ENCODE measurements at places on chromosomes 5 and 9. TPM values are rescaled to one million over a fixed set of nuclear protein-coding genes. Genes with fewer than 3 reads are reported as not detected.

DNA sequence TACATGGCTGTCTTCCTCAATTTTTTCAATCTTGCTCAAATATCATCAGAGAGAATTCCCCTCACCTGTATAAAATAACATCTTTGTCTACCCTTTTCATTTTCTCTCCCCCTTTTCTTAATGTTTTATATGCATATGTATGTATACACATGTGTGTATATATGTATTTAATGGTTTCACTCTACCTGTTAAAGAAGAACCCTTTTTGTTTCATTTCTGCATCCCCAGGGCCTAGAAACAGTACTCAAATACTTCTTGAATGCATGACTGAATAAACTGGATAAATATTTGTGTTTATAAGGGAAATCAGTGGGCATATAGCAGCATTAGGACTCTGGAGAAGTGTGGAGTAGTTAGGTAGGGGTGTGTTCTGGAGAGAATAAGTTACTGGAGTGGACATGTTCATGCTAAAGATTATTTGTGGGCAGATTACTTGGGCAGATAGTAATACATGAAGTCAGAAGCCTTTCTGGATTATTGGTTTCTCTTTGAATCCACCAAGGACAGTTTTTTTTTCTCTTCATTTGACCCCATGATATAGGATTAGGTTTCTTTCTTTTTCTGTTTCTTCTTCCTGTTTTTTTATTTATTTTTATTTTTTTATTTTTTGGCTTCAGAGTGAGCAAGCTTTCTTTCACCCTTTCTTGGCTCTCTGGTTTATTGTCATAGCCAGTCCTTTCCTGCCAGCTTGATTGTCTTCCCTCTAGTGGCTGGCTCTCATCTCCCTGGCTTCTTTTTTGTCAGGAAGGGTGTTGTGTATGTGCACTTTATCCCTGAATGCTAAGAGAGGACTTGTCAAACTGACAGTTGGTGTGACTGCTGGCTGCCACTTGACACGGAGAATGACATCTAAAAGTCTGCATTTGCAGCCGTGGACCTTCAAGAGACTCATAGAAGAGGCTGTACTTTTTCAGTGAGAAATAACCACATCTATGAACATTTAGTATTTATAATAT, 89.3 kb downstream of the ZCCHC7 start:
- H3K27ac ChIP-seq = no peak overlapping the region
- no peaks in the 10 kb centered on the region for H3K4me1 ChIP-seq
- no peak for DNase-seq
- H3K4me3 ChIP-seq = no peak overlapping the region
- peaks cover 10% of the 10 kb centered on the region for H3K36me3 ChIP-seq

DNA sequence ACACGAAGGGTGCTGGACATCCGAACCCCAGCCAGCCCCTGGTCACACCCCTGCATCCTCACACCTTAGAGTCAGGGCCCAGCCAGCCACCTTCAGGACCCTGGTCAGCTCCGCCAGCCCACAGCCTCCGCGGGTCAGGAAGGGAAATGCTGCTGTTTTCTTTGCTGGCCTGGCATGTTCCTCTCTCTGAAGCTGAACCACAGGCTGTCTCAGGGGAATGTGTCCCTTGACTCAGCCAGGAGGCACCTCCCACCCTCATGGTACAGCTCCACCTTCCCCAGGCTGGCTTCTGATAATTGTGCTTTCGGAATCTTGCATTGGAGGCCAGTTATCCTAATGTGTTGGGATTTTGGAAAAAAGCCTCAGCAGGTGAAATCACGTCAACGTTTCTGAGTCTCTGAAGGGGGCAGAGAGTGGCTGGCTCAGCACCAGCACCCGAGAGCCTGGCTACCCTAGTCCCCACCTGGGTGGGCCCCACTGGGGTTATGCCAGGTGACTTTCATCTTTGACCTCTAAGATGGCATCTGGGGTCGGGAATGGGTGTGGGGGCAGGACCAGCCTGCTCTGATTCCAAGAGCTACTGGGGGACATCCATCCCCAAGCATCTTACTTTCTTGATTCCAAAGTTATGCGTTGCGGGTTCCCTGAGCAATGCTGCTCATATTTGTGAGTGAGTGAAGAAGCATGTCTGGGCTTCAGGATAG, 9.8 kb upstream of the OLFM1 start:
- no peak overlapping the region for H3K27ac ChIP-seq
- H3K36me3 ChIP-seq = no peaks in the 10 kb centered on the region
- DNase-seq = no peak
- no peaks in the 10 kb centered on the region for H3K27me3 ChIP-seq

GRCh38 chr9:104984121-104984520, 56.2 kb upstream of the ABCA1 start:
- no peak for DNase-seq
- H3K27me3 ChIP-seq = peaks cover 13% of the 10 kb centered on the region
- H3K27ac ChIP-seq = no peak overlapping the region

- H3K4me3 ChIP-seq = peak overlapping the region; percentile 89
- no peaks in the 10 kb centered on the region for H3K27me3 ChIP-seq
- H3K27ac ChIP-seq = peak overlapping the region; percentile 95
- H3K36me3 ChIP-seq = peaks cover 6% of the 10 kb centered on the region
- no peak for DNase-seq
These were observed 27.1 kb upstream of the MGAT1 start for GRCh38 chr5:180829726-180830125.

GRCh38 chr5:181053488-181054121, 13.5 kb downstream of the BTNL9 start:
- no peaks in the 10 kb centered on the region for H3K36me3 ChIP-seq
- H3K27ac ChIP-seq = no peak overlapping the region
- H3K27me3 ChIP-seq = peaks cover 62% of the 10 kb centered on the region

GRCh38 chr5:75668445-75668844, 48.8 kb downstream of the POC5 start:
- H3K36me3 ChIP-seq = peaks cover 4% of the 10 kb centered on the region
- no peaks in the 10 kb centered on the region for H3K27me3 ChIP-seq
- DNase-seq = no peak
- H3K27ac ChIP-seq = no peak overlapping the region
- H3K4me1 ChIP-seq = peaks cover 16% of the 10 kb centered on the region

DNA sequence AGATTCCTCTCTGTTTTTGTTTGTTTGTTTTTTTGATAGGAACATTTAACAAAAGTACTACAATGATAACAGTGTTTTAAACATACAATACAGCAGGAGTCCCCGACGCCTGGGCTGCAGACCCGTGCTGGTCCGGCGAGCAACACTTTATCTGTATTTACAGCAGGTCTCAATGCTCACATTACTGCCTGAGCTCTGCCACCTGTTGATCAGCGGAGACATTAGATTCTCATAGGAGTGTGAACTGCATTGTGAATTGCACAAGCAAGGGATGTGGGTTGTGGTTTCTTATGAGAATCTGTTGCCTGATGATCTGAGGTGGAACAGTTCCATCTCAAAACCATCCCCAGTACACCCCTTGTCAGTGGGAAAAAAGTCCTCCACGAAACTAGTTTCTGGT, 1068.5 kb upstream of the CDH10 start:
- H3K27me3 ChIP-seq = no peaks in the 10 kb centered on the region
- no peaks in the 10 kb centered on the region for H3K36me3 ChIP-seq
- DNase-seq = no peak
- H3K27ac ChIP-seq = no peak overlapping the region
- no peaks in the 10 kb centered on the region for H3K4me1 ChIP-seq

DNA sequence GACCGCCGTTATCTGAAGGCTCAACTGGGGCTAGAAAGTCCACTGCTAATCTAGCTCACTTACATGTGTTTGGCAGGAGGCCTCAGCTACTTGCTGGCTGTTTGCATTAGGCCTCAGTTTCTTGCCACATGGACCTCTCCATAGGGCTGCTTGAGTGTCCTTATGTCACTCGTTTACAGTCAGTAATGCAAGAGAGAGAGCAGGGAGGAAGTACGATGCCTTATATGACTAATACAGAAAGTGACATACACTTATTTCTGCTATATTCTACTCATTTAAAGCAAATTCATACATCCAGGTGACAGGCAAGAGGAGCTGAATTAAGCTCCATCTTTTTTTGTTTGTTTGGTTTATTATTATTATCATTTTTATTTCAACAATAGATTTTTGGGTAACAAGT, 179.6 kb downstream of the LURAP1L start:
- H3K4me3 ChIP-seq = no peak overlapping the region
- no peak for DNase-seq
- H3K27ac ChIP-seq = no peak overlapping the region
- H3K27me3 ChIP-seq = no peaks in the 10 kb centered on the region

GRCh38 chr9:107750741-107751566, 261.4 kb upstream of the KLF4 start:
- H3K4me1 ChIP-seq = no peaks in the 10 kb centered on the region
- H3K4me3 ChIP-seq = no peak overlapping the region
- H3K27ac ChIP-seq = no peak overlapping the region
- no peak for DNase-seq
- no peaks in the 10 kb centered on the region for H3K27me3 ChIP-seq
- H3K36me3 ChIP-seq = no peaks in the 10 kb centered on the region

DNA sequence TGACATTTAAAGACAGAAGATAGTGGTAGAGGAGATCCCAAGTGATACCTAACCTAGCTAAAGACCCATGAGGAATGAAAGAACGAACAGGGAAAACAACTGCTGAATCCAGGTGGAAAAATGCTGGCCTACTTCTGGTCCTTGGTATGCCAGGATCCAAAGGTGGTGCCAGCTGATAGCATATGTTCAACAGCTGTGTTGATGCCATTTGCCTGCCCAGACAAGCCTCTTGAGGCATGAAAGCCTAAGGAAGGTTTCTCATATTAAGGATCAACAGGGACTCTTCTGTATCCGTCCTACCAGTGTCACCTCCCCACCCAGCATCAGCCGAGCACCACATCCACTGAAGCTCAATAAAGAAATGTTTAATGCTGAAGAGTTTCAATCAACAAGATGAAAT, 225.7 kb upstream of the DMRT1 start:
- no peaks in the 10 kb centered on the region for H3K36me3 ChIP-seq
- no peak overlapping the region for H3K4me3 ChIP-seq
- no peak overlapping the region for H3K27ac ChIP-seq
- H3K4me1 ChIP-seq = no peaks in the 10 kb centered on the region
- no peaks in the 10 kb centered on the region for H3K27me3 ChIP-seq

DNA sequence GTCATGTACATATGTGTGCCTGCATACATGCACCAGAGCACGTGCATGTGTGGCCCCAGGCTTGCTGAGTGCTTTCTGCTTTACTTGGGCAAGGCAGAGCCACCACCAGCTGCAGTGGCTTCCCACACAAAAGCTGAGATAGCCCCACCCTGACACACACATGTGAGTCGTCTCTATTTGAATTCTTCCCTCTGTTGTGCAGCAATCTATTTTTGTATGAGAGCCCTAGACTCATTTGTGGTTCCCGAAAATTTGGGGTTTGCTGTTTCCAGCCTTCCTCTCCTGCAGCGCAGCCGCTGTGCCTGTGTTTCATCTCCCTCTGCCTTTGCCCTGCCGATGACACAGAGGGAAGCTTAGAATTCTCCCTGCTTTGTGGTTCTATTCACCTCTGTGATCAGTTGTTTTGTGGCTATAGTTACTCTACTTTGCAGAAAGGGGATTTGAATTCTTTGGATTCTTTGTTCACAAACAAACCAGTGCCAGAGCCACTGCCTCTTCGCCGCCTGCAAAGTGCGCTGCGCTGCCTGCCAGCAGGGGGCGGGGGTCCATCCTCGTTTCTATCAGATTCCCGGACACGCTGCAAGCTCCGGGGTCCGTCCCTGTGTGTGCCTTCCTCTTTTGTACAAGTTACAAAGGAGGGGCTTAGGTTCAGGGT, 95.8 kb upstream of the DAP start:
- DNase-seq = no peak
- no peaks in the 10 kb centered on the region for H3K4me1 ChIP-seq
- H3K27ac ChIP-seq = no peak overlapping the region
- no peaks in the 10 kb centered on the region for H3K36me3 ChIP-seq

GRCh38 chr9:2595973-2596372, 25.6 kb upstream of the VLDLR start:
- no peak overlapping the region for H3K4me3 ChIP-seq
- no peak for DNase-seq
- no peaks in the 10 kb centered on the region for H3K4me1 ChIP-seq
- H3K27me3 ChIP-seq = peaks cover 5% of the 10 kb centered on the region
- no peaks in the 10 kb centered on the region for H3K36me3 ChIP-seq

DNA sequence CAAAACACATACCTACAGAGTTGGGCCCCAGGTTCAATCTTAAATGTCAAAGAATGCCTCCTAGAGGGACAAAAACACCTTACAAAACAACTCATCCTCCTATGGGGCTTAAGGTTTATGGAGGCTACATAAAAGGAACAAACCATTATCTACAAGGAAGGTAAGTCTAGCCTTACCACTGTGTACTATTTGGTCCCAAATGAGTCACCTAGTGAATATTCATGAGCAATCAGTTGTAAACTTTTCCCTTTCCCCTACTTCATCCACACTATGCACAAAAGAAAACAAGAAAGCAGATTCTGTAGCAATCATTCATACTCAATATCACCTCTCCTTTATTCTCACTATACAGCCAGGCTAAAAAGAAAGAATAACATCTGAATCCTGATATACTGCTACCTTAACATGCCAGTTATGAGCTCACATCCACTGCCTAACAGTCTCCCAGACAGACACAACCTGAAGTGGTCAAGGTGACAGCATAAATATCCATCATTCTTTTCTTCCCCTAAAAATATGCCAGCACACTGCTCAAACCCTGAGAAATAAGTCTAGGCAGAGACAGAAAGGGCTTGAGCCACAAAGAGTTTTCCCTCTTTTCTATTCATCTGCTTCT, 6.2 kb downstream of the OXCT1 start:
- peaks cover 34% of the 10 kb centered on the region for H3K4me1 ChIP-seq
- H3K4me3 ChIP-seq = peak overlapping the region; percentile 16
- no peak for DNase-seq
- H3K27me3 ChIP-seq = no peaks in the 10 kb centered on the region
- no peak overlapping the region for H3K27ac ChIP-seq

DNA sequence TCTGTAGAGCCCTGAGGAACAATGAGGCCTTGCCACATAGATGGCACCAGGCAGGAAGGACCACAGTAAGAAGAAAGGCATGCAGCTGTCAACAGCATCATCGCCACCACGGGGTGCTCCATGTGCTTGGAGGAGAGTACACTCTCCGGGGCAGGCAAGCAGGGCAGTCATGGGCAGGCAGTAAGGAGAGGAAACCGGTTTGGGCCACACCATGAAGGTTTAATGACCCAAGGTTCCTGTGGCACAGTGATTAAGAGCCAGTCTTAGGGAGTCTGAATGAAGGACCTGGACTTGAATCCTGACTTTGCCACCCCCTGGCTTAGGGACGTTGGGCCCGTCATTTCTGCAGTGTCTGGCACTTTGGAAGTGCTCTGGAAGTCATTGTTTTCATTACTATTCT, 80.6 kb upstream of the ZBTB43 start:
- DNase-seq = no peak
- no peak overlapping the region for H3K4me3 ChIP-seq
- peaks cover 40% of the 10 kb centered on the region for H3K4me1 ChIP-seq
- no peaks in the 10 kb centered on the region for H3K27me3 ChIP-seq
- no peaks in the 10 kb centered on the region for H3K36me3 ChIP-seq

Gene SPATA31D4
- not detected for polyA plus RNA-seq

Gene PCBD2
- 10.3 TPM for polyA plus RNA-seq

Gene EQTN
- polyA plus RNA-seq = not detected

Gene DDX4
- polyA plus RNA-seq = not detected

Gene LHX2
- not detected for polyA plus RNA-seq

Gene FGF18
- not detected for polyA plus RNA-seq

Gene C1QTNF2
- polyA plus RNA-seq = not detected

Gene CLTB
- 92.5 TPM for polyA plus RNA-seq

Gene DNAJA1
- 104 TPM for polyA plus RNA-seq

Gene SGCD
- polyA plus RNA-seq = not detected

Gene CDKN2A
- 13.8 TPM for polyA plus RNA-seq

Measured in CD4-positive, CD25-positive, alpha-beta regulatory T cell (primary cell).